ENCODE measurements at places on chromosomes 3 and 15.
A peak's percentile ranks its signal among the peaks of the same experiment; 100 is the strongest.

GRCh38 chr3:72746430-72747411 is 101.5 kb downstream of the SHQ1 start:
- no peak for DNase-seq

GRCh38 chr15:86444527-86444926 is 364.9 kb downstream of the AGBL1 start:
- no peak for DNase-seq

GRCh38 chr3:102735311-102735710 is 300.5 kb downstream of the ZPLD1 start:
- no peak for DNase-seq

DNA sequence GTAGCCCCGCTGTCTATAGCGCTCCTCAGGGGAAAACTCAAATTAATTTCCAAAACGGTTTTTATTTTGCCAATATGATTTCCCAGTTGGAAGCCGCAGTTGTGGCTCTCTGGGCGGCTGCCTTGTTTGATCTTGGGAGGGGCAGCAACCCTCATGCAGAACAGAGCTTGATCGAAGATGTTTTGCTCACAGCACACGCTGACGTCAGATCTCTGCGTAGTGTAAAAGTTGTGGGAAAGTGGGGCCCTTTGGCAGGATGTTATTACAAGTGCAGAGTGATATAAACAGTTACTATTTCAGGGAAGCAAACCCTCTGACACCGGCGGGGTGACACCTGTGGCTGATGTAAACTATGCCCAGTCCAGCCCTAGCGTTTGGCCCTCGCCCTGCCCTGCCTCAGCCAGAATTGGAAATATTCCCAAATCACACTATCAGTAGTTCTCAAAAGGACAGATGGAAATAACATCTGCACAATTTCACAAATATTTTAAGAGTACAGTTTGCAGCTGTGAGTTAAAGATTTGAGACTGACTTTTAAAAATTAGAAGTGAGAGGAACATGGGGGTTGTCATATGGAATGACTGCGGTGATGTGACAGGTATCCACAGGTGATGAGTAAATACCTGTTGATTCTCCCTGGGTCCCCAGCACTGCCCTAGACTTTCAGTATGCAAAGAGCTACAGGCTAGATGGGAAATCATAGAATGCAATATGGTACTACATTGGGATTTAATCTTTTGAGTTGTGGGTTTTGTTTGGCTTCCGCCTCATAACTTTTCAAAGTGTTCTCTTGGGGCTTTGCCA is 1.7 kb downstream of the SYNM start:
- DNase-seq, result no peak

GRCh38 chr3:134392336-134392983 is 18.2 kb upstream of the AMOTL2 start:
- no peak for DNase-seq

DNA sequence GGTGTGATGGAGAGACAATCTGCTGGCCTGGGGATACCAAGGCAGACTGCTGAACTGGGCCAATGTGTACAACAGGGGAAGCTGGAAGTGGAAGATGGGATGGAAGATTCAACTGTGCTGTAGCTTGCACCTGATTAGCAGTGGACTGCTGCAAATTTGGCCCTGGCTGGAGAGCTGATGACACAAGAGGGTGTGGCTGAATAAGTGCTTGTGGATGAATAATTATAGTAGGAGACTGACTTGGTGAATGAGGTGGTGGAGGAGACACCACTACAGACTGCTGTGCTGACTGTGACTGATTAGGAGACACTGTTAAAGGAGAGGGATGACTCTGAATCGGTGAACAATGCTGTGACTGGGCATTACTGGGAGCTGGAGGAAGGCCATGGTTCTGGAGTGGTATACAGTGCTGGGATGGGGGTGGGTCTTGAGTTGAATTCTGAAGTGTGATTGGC is 52.5 kb downstream of the PHC3 start:
- no peak for DNase-seq

DNA sequence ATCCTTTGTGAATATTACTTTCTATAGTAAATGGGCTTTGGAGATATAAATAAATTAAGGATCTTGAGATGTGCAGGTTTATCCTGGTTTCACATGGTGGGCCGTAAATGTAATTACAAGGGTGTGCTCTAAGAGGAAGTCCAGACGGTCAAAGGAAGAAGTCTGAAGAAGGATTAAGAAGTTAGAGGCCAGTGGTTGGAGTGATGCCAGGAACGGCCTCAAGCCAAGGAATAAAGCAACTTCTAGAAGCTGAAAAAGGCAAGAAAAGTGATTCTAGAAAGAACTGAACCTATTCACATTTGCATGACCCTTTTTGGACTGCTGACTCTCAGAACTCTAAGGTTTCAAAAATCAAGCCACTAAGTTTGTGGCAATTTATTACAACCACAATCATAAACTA is 981.3 kb upstream of the ALCAM start:
- no peak for DNase-seq

- DNase-seq, result peak; percentile 52
Measured at GRCh38 chr3:10008588-10009344, 17.5 kb upstream of the FANCD2 start.

- DNase-seq, result no peak
Measured at GRCh38 chr3:76841747-76842146, 198.2 kb upstream of the ROBO2 start.

- DNase-seq, result no peak
Measured at GRCh38 chr3:136237103-136237502, 13.0 kb upstream of the PCCB start.

- DNase-seq, result no peak
Measured at GRCh38 chr15:71272932-71273331, 157.7 kb downstream of the THSD4 start.

DNA sequence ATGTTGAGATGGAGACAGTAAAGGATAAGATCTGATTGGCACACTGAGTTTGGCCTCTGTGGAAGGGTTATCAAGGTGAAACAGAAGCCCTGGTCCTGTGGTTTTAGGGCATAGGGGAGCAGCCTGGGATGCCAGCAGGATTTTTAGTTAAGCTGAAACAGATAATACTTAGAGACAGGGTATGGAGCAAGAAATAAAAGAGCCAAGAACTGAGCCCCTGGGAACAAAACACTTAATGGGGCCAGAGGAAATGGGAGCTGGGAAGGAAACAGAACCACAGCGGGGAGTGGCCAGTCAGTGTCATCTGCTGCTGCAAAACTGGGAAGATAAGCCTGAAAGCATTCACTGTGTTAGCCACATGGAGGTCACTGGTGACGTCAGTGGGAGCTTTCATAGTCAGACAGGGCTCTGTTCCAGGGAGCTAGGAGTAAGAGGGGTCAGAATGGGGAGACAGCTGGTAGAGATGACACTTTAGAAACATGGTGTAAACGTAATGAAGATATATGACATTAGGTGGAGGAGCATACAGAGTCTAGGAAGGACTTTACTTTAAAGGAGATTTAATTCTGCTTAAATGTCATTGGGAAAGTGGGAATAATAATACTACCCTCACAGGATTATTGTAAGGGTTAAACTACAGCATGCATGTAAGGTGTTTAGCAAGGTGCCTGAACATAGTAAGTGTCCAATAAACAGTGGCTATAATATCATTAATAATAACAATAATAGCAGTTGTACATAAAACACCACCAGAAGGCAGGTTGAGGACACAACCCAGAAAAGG is 172.7 kb upstream of the CTNNB1 start:
- DNase-seq, result no peak

DNA sequence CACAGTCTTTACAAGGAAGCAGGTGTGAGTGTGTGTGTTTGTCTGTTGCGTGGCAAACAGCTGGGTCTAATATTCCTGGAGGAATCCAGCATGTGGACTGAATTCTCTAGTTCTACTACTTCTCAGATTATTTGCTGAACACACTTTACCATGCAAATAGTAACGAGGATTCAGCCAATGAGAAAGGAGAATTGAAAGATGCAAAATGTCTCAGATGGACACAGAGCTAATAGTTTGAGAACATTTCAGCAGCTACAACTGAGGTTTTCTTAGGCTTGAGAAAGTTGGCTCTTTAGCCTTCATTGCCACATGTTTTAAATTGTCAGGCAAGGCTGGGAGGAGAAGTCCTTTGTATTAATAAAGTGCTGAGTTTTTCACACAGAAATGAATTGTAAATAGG is 568.0 kb upstream of the MDFIC2 start:
- no peak for DNase-seq

- no peak for DNase-seq
Measured at GRCh38 chr3:25338158-25338725, 89.8 kb upstream of the RARB start.

DNA sequence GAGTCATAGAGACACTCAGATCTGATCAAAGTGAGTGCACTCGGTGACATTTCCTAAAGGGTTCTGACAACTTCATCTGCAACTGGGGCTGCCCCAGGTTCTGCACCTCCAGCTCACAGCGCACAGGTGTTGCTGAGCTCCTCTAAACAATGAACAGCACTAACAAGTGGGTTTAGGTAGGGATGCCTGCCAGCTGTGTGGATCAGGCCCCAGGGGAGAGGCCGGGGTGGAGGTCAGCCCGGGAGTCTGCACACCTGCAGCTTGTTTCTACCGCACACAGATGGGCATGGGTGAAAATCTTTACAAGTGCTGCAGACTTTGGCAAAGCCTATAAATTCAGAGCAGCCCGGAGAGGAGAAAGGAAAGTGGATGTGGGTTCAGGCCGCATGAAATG is 355 bp downstream of the FBXW12 start:
- DNase-seq, result no peak
